ENCODE measurements at places on chromosomes 1 and 21.
A peak's percentile ranks its signal among the peaks of the same experiment; 100 is the strongest.

DNA sequence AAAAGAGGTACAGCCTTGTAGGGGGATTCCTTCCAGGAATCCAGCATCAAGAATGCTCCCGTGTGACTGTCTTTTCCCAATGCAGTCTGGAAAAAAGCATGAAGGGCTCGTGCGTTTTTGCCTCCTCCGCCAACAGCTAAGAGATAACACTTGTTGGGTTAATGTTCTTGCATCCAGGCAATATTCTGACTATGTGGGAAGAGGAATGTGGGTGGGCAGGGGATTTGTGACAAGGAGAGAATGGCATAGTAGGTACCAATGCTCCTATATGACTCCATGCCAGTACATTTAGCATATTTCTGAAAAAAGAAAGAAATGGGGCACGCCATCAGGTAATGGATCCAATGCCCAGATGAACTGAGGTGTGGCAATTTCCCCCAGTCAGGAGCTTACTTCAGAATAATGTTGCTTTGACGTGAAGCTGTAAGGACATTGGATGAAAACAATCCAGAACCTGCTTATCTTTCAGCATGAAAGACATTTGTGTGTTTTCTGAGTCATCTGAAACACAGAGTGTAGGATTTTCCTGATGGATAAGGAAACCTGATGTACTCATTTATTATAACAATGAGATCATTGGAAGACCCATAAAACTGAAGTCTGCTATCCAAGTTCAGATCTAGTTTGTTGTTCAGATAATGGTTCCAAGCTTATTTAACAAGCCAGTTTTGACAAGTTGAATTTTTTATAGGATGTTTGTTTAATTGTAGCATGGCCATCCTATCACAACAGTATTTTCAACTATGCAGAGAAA, 105.5 kb downstream of the LYPLAL1 start:
- no peak for DNase-seq

GRCh38 chr1:64911326-64911725, 55.0 kb downstream of the JAK1 start:
- DNase-seq, result no peak

- DNase-seq, result no peak
Observed at GRCh38 chr1:80083892-80084291, 1077.4 kb upstream of the ADGRL4 start.

GRCh38 chr1:100972185-100972584, 53.4 kb downstream of the DPH5 start:
- no peak for DNase-seq

DNA sequence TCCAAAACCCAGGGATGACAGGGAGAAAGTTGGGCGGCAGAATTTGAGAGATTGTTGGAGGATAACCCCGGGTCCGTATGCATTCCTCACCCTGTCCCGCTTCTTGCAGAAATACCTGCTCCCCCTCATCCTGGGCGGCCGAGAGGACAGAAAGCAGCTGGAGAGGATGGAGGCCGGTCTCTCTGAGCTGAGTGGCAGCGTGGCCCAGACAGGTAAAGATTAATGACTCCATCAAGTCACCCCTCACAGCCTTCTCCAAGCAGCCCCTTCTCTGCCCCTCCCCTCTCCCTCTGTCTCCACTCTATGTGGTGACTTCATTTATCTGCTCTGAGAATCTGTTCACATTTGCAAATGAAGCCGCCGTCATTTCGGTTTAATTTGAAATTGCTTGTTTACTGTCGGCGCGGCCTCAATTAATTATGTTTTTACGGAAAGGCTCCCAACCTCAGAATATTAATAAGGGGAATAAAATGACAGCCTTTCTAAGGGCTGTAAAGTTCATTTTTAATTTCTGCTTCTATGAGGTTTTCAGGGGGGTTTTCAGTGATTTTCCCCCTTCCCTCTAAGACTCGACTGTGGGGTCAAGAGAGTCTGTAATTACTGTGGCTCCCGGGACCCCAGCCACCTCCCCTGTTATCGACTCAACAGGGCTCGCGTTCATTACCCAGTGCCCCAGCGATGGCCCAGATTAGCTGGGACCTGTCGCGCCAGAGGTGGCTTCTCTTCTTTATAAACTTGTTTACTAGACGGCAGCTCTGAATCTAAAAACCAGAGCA, 148.3 kb downstream of the PEX14 start:
- no peak for DNase-seq

- no peak for DNase-seq
Observed at GRCh38 chr1:28156821-28157220, 19.7 kb downstream of the PTAFR start.

- no peak for DNase-seq
Observed at GRCh38 chr1:233844692-233845091, 59.8 kb upstream of the SLC35F3 start.

- no peak for DNase-seq
Observed at GRCh38 chr1:157035121-157035520, 10.4 kb downstream of the ARHGEF11 start.

DNA sequence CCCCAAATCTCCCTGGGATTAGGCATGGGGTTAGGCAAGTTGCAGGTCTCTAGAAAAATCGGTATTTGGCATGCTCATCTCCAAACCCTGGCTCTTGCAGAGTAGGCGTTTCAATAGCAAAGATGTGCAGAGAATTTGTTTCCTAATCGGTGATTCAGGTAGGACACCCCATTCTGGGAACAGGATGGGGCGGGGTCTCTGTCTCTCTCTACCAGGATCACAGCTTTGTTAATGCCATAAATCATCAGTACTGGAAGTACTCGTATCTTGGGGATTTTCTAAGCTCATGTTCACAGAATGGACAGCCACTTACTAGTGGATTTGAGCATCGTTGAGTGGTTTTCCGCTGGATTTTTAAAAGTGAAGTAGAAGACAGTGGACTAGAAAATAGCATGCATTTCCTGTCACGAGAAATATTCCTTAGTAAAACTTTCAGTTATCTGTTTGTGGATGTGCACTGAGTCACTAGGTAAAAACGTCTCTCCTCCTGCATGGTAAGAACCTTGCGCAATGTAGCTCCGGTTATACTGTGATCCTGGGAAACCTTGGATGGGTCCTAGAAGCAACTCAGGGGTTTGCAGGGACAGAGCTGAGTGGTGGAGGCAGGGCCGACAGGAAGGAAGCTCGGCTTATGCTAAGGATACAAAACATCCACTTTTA, 5.1 kb downstream of the TMEM51 start:
- DNase-seq, result no peak

DNA sequence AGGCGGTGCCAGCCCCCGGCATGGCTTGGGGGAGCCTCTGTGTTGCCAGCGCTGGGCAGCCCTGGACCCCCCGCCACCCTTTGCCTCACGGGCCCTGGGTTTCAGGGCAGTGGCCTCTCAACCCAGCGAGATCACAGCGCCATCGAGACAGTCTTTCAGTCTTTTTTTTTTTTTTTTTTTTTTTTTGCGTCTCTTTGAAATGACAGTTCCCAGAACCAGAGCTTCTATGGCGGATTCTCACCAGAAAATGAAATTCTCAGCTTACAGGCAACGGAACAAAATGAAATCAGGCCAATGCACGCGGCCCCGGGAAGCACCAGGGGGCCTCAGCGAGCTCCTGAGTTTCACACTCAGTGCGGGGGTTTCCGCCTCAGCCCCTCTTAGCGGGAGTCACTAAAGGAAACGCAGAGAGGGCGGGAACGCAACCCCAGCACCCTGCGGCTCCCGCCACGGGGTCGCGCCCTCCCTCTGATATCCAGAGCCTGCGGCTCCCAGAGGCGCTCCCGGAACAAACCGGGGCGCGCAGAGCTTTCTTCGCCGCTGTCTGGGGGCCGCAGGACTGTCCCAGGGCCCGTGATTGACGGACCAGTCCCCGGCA, 8.0 kb upstream of the COL6A1 start:
- peak; percentile 79 for DNase-seq

GRCh38 chr1:40029608-40030007, 10.9 kb upstream of the CAP1 start:
- no peak for DNase-seq

DNA sequence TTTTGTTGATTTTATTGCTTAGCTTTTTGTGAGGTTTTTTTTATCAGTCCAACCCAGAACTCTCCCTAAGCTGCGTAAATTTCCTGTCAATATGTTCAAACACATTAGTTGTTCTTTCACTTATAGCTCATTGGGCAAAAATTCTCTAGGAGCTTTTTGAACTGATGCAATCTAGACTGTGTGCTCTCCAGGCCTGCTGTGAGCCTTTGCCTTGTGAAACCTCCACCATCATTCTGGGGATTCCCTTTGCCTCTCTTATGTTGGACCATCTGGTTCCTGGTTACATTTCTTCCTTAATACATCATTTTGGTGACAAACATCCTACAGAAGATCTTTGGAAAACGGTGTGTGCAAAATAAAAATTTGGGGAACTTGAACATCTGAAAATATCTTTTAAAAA, 247.2 kb downstream of the LRRC7 start:
- DNase-seq, result no peak

GRCh38 chr1:30058970-30059369, 664.4 kb downstream of the MATN1 start:
- DNase-seq, result no peak

All from activated CD4-positive, alpha-beta T cell treated with anti-CD3 and anti-CD28 coated beads for 4 hours (primary cell).